Stimulated activated CD4-positive, alpha-beta T cell treated with anti-CD3 and anti-CD28 coated beads, Interleukin-15, amount 100 ng/mL, for 1 hour (primary cell): ENCODE measurements at places on chromosomes 4 and X.

GRCh38 chr4:82493721-82494425 is 63.5 kb downstream of the ENOPH1 start:
- no peak for DNase-seq

DNA sequence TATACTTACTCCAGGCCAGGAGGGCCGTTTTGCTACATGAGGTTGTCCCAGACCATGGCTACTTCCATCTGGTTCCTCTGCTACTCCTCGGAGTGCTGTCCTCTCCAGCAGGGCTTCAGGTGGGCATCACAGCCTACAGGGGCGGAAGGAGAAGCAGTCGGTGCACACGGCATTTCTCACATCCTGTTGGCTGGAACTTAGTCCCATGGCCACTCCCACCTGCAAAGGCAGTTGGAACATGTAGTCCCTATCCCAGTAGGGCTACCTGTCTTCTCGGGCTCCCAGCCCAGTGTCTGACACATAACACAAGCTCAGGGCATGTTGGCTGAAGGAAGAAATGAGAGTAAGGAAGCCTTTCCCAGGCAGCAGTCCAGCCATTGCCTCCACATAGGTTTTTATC is 7.7 kb upstream of the STK32B start:
- DNase-seq: no peak

- DNase-seq: no peak
These were observed 5.2 kb upstream of the EFNB1 start for GRCh38 chrX:68823413-68824151.

- DNase-seq: no peak
These were observed 2504.3 kb downstream of the ARAP2 start for GRCh38 chr4:33739884-33740632.

DNA sequence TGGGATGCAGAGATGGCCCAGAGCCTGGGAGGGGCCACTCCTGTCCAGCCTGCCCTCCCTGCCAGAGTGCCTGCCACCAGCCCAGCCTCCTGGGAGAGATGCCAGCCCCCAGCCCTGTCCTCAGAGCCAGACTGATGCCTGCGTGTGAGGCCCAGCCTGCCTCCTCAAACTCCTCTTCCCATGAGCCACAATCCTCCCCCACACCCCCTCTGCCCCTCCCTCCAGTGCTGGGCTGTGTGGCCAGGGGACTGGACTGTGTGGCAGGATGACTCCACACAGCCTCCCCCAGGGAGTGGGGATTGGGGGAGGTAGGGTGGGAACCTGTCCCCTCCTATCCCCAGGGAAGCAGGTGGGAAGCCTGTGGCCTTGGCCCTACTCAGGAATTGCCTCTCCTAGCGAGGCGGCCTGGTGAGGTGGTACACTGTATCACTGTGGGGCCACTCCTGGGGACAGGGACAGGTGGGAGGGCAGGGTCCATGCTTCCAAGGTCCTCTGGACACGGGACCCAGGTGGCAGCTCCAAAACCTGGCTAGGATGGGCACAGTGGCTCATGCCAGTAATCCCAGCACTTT is 4.3 kb upstream of the SH3BP2 start:
- DNase-seq: no peak

GRCh38 chrX:46180258-46180687 is 364.9 kb downstream of the ZNF674 start:
- no peak for DNase-seq
